Heart left ventricle (tissue), 16 donors: ENCODE measurements at places on chromosomes 6 and 20. TPM values are rescaled to one million over a fixed set of nuclear protein-coding genes. Genes with fewer than 3 reads are reported as not detected.

GRCh38 chr6:15949982-15950381 lies 178.9 kb upstream of the MYLIP start:
- DNase-seq = no peak

- DNase-seq = no peak
Measured at GRCh38 chr6:81531869-81532561, 220.5 kb downstream of the TENT5A start.

The SAPCD1 gene
- 0.76 TPM for total RNA-seq

DNA sequence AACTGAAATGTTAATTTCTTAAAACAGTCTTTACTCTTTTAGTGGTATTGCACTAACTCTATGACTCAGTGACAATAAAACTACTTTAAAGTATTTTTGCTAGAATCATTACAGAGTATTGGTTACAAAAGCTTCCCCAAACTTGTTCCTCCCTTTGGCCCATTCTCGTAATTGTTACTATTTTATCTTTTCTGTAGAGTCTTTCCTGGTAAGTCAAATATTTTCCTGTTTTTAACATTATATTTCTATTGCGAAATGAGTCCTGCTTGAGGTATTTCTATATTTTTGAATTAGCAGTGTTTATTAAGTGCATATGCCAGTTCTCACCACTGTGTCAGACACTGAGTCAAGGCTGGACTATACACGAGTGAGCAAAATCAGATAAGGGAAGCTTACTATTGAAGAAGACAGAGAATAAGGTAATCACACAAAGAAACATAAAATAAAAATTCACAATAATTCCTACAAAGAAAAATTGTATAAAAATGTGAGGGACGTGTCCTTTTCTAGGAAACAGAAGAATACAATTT lies 970.5 kb downstream of the EYS start:
- DNase-seq = no peak

- DNase-seq = no peak
Measured at GRCh38 chr20:36377348-36378326, 71.5 kb downstream of the DLGAP4 start.

GRCh38 chr6:79186564-79186963 lies 47.9 kb downstream of the HMGN3 start:
- DNase-seq = no peak

DNA sequence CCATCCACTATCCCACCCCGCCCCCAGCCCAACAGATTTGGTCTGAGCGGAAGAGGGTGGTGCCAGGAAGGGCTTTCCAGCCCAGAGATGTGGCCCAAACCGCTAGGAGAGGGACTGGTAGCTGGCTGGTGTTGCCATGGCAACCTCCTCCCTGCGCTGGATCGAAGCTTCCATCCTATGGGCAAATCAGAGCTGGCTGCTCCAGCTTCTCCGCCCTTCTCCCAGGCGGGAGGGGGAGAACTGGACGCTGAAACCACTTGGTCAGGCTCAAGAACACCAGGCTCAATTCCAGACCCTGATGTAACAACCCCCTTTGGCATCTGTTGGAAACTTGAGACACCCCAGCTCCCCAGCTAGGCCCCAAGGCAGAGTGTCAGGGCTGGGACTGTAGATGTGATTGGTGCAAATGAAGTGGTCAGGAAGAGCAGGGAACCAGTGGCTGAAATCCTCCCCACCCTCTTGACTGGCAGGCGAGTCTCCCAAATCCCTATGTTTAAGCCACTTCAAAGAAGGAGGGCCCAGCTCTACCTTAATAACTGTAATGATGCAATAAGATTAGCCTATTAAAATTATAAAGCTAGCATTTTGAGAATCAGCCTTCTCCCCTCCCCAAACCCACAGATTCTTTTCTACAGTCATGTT lies 4.2 kb downstream of the RIMS4 start:
- no peak for DNase-seq

The TMC2 gene
- total RNA-seq = not detected

DNA sequence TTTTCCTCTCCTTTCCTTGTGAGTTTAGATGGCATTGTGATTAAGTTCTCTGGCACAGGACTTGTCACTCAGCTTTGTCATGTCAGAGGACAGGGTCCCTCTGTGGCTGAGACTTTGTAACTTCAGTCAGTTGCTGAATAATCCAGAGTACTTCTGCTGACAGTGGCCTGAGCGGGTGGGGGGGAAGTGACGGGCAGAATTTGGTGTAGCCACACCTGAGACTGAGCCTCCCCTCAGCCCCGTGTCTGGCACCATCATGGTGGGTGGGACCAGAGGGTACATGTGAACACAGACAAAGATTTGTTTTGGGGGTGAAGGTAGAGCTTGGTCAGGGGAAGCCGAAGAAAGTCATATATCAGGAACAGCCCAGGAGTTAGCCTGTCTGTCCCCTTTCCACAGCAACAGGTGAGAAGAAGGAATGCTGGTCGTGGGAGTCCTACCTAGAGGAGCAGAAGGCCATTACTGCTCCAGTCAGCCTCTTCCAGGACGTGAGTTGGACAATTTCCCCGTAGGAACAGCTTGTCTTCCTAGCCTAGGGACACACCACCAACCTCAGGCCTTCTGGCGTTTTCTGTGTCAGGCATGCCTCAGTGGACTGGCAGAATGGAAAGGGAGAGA lies 20.9 kb downstream of the L3MBTL1 start:
- no peak for DNase-seq

The C6orf118 gene
- not detected for total RNA-seq

The HRH3 gene
- not detected for total RNA-seq

GRCh38 chr6:114049367-114049966 lies 78.5 kb upstream of the HDAC2 start:
- no peak for DNase-seq

- no peak for DNase-seq
Measured at GRCh38 chr6:152130441-152130840, 323.0 kb downstream of the ESR1 start.

The ME1 gene
- 21.0 TPM for total RNA-seq

GRCh38 chr6:105401247-105402089 lies 1.4 kb downstream of the PREP start:
- DNase-seq = no peak

DNA sequence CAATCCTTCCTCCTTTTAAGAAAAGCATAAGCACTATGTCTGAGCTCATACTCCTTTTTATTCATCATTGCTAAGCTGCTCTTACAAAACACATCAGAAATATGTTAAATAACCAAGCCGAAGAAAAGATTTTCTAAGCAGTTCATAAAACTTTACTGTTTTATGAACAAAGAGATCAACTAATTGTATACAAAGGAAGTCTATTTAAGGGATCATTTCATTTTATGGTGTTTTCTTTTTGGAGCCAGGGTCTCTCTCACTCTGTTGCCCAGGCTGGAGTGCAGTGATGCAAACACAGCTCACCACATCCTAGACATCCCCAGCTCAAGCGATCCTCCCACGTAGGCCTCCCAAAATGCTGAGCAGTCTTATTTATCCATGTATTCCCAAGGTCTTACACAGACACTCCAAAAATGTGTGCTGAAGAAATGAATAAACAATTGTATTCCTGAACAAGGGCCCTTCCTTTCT lies 9.3 kb downstream of the NUDT3 start:
- no peak for DNase-seq

DNA sequence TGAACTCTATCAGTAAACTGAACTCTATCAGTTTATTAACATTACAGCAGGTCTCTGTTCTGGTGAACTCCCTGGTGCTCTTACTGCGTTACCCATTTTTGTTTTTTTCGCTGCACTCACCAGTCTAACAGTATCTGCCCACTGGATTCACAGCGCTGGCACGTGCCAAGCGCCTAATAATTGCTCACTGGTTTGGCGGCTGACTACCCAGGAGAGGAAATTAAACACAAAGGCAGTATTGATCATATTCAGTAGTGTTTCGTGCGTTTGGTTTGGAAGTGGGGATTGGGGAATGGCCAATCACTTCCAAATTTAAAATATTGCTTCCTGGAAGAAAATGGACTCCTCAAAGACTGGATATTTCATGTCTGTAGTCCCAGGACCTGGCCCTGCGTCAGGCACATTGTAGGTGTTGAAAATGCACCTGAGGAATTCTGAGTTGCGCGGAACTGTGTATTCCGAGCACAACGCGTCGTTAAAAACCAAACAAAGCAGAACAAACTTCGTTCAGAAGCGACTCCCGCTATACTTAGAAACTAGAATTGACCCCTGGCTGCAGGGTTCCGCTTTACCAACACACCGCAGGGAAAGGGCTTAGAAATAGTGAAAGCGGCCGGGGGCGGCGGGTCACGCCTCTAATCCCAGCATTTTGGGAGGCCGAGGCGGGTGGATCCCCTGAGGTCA lies 1.1 kb upstream of the RPS12 start:
- peak; percentile 51 for DNase-seq

The NOX3 gene
- total RNA-seq = not detected

DNA sequence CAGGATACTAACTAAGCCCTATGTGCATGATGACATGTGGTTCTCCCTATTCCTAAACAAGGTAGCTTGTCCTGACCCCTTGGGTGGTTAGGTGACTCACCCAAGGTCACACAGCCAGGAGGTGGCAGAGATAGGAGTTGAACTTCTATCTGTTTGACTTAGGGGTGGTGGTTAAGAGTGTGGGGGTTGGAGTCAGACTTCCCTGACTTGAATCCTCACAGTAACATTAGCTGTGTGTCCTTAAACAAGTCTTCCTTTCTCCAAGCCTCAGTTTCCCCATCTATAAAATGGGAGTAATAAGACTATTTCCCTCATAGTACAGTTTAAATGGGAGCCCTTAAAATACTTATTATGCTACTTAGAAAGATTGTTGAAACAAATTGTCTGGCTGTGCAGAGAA lies 21.9 kb downstream of the SLC12A5 start:
- DNase-seq = no peak

The EFHC1 gene
- total RNA-seq = 9.1 TPM

The TRIM40 gene
- total RNA-seq = not detected

GRCh38 chr6:55208478-55209458 lies 34.5 kb downstream of the HCRTR2 start:
- DNase-seq = no peak

The METTL24 gene
- 2.1 TPM for total RNA-seq

GRCh38 chr6:91569071-91569470 lies 982.2 kb upstream of the MAP3K7 start:
- no peak for DNase-seq

DNA sequence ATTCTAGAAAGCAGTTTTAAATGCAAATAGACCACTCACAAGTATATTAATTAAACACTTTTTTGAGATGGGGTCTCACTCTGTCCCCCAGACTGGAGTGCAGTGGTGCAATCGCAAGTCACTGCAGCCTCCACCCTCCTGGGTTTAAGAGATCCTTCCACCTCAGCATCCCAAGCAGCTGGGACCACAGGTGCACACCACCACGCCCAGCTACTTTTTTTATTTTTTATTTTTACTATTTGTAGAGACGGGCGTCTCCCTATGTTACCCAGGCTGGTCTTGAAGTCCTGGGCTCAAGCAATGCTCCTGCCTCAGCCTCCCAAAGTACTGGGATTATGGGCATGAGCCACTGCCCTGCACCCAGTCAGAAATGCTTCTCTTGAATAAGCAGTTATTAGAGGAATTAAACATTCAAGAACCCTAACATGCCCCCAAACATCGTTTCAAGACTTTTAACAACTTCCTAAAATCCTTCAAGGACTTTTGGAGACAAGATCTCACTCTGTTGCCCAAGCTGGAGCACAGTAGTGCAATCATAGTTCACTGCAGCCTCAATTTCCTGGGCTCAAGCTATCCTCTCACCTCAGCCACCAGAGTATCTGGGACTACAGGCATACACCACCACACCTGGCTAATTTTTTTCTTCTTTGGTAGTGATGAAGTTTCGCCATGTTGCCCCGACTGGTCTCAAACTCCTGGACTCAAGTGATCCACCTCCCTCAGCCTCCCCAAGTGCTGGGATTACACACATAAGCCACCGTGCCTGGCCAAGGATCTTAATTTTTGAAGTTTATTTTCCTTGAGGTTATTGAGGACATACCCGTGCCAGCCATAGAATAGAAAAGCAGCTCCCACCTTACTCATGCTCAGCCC lies 3.2 kb downstream of the MCCD1 start:
- DNase-seq = no peak

DNA sequence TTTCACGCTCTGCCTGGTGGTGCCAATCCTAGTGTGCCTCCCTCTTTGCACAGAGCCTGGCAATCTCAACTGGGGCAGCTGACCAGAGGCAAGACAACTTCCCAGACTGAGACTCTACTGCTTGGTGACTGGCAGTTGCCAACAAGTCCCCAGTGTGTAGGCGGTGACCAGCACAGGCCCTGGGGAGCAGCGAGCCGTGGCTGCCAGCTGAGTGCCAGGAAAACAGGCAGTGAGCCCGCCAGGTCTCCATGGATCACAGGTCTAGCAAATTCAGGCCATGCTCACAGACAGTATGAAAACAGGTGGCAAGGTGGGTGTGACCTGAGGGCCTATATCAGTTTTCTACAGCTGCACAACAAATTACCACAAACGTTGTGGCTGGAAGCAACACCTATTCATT lies 289.9 kb downstream of the KIF16B start:
- DNase-seq = no peak
